ENCODE measurements at places on chromosomes 6 and 20.

GRCh38 chr20:36252511-36252910, 16.2 kb downstream of the AAR2 start:
- DNase-seq = no peak

GRCh38 chr20:57996936-57997890, 231.2 kb downstream of the ANKRD60 start:
- DNase-seq = no peak

- DNase-seq = no peak
Measured at GRCh38 chr6:108576709-108577108, 16.0 kb downstream of the FOXO3 start.

DNA sequence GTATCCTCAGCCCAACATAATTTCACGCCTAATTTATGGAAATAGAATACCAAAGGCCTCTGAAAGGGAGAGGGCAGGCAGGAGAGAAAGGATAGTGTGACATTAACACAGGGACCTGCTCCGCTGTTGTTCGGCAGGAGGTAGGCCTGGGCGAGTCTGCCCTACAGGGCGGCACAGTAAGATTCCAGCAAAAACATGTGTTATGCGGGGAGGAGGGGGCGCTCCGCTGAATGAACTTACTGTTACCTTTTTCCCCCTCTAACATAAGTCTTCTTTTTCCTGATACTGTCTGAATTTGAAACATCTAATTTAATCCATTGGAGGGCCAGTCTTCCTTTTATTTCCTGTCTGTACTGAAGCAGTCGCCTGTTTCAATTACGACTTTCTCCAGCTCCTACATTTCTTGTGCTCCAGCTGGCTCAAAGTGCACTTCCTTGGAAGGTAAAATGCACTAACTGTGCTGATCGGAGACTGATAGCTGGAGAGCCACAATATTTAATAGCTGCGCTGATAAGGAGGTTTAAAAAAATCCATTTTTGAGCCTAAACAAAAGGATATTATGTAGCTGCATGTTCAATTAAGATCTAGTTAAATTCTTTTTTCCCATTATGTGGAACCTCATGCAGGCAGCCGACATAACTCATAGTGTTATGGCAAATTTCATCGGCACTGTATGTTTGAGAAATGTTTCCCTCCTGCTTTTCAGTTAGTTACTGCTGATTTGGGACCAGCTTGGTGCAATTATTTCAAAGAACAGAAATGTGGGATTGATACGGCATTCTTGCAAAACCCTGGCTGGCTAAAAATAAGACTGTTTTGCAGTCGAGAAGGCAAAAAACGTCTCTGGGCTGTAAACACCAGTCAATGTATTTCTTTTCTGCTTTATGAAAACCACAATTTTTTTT, 193.0 kb downstream of the FOXC1 start:
- DNase-seq = no peak

- DNase-seq = no peak
Measured at GRCh38 chr20:50746138-50746940, 15.0 kb downstream of the PARD6B start.
